Activated CD4-positive, alpha-beta T cell treated with anti-CD3 and anti-CD28 coated beads for 1 hour (primary cell): ENCODE measurements at places on chromosomes 16 and 17.

- DNase-seq, result no peak
Measured at GRCh38 chr16:2955438-2955778, 8.7 kb upstream of the KREMEN2 start.

- no peak for DNase-seq
Measured at GRCh38 chr17:20944014-20944865, 98.6 kb downstream of the USP22 start.

DNA sequence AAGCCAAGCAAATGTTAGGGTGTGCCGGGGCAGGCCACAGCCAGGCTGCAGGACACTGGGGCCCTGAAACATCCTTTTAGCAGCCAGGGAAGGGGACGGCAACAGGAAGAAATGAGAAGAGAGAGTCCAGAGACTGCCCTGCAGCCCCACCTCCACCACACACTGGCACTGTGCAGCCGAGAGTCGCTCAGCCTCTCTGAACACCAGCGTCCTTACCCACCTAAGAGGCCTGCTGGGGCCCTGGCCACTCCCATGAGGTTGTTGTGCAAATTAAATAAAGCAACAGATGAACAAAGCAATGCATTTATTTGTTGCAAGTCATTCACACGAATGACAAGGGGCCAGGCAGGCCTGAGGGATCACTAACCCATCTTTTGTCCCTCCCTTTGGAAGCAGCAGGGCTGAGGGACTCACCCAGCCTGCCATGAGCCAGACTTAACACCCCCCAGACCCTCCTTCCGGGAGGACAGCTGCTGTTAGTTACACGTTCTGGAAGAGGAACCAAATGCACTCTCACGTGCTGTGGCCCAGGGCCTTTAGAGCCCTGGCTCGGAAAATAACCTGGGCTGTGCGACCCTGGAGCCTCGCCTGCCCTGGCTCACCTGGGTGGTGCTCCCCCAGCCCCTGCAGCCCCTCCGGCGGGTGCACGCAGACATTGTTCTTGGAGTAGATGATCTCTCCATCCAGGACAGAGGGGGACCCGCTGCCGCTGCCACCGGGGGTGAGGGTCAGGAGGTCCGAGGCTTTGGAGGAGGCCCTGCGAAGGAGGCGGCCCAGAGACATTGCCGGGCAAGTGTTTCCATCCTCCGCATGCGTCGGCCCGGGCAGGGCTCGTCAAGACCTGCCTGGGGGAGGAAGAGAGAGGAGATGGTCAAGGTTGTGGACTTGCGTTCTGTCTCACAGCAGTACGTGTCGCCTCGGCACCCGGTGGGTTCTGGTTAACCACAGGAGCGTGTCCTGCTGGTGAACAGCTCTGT is 22.6 kb downstream of the TBC1D16 start:
- no peak for DNase-seq

GRCh38 chr16:71573387-71574094 is 3.4 kb downstream of the TAT start:
- DNase-seq, result no peak

DNA sequence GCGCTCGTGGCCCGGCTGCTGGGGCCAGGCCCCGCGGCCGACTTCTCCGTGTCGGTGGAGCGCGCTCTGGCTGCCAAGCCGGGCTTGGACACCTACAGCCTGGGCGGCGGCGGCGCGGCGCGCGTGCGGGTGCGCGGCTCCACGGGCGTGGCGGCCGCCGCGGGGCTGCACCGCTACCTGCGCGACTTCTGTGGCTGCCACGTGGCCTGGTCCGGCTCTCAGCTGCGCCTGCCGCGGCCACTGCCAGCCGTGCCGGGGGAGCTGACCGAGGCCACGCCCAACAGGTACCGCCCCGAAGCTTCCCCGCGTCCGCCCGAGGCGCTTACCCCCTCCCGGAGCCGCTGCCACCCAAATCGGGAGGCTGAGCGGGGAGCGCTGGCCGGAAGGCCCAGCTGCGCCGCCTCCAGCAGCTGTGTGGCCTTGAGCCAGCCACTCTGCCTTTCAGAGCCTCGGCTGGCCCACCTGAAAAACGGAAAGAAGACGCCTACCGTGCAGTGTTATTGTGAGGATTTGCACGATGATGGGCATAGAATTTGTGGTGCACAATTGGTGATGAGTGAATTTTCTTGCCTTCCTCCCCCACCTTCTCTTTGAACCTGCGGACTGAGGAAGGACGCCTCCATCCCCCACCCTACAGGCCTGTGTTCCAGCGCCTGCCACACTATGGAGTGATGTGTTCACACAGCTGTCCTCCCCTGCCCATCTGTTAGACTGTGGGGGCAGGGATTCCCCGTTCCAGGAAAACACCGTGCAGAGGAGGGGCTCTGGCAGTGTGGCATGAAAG is 523 bp downstream of the NAGLU start:
- DNase-seq, result peak; percentile 51

- DNase-seq, result no peak
Measured at GRCh38 chr16:85928401-85928820, 29.4 kb downstream of the IRF8 start.

DNA sequence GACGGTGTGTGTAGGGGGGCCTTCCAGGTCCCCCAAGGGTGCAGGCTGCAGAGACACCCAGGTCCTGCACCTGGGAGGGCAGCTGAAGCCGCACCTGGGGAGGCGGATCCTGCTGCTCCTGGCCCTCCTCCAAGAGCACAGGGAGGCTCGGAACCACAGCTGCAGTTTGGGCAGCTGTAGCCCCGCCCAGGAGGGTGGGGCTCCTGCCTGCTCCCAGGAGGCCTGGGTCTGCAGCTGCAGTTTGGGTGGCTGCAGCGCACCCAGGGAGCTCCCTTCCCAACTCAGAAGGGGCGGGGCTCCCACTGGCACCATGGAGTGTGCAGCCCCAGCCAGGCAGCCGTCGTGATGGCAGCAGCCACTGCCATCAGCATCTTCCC is 69.4 kb upstream of the NKD1 start:
- no peak for DNase-seq

DNA sequence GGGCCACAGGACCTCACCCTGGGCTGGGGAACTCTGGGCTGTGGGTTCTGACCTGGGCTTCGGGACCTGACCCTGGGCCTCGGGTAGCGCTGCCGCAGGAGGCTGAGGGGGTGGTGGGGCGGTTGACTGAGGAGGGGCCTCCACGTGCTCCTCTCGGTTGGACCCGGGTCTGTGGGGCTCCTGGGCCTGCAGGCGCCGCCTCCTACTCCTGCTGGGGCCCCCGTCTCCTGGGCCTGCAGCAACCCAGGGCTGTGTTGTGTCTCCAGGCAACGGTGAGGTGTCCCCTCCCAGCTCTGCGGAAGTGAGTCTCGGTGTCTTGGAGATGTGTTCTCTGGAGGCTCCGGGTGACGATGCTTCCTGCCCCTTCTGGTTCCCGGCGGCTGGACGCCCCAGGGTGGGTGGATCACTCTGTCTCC is 41.5 kb upstream of the GNG13 start:
- DNase-seq, result no peak

DNA sequence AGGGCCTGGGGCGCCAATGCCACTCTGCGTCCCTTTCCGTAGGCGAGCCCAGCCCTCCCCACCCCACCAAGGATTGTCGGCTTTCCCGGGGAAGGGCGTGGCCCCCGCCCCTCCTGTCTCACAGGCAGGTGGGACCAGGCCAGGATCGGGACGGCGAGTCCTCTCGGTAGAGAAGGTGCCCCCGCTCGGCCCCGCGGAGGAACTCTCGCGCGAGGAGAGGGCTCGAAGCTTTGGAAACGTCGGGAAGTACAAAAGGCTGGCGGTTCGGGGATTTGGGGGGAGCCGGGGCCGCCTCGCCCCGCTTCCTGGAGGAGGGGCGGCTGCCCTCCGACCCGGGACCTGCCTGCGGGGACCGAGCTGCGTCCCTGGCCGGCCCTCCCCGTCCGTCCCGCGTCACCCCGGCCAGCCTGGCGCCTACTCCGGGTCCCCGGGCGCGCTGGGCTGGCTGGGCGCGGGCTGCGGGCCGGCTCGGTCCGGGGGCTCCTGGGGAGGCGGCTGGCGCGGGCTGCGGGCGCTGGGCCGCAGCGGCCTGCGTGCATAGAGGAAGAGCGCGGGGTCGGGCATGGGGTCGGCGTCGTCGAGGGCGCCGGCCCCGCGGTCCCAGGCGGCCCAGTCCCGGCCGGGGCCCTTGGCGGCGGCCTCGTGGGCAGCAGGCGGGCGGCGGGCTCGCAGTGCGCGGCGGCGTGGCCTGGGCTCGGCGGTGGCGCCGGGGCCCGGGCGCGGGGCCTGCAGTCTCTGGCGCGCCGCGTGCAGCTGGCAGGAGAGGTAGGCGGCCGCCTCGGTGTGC is 12.6 kb upstream of the CLUH start:
- DNase-seq, result no peak

- no peak for DNase-seq
Measured at GRCh38 chr17:10417431-10417830, 4.3 kb downstream of the MYH8 start.

GRCh38 chr16:82629441-82630027 is 2.8 kb downstream of the CDH13 start:
- DNase-seq, result no peak

- no peak for DNase-seq
Measured at GRCh38 chr17:4940555-4941318, 669 bp downstream of the RNF167 start.

GRCh38 chr16:57911743-57912142 is 59.2 kb downstream of the CNGB1 start:
- DNase-seq, result no peak

DNA sequence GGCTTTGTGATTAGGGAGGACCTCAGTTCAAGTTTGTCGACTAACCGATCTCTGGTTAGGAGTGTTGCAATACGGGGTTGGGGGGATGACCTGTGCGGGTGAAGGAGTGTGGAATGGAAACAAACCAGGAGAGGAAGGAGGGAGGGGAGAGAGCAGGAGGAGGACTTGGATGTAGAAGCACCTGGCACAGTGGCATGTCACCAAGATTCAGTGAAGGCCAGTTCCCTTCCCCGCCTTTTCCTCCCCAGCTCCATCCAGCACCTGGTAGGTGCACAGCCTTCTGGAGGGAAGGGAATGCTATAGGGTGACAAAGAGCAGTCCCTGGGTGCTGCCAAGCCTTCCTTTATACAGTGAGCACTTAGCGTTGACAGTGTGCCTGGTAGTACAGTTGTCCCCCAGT is 107.4 kb upstream of the CRHR1 start:
- DNase-seq, result no peak

GRCh38 chr17:59520251-59520650 is 45.2 kb upstream of the DHX40 start:
- no peak for DNase-seq

DNA sequence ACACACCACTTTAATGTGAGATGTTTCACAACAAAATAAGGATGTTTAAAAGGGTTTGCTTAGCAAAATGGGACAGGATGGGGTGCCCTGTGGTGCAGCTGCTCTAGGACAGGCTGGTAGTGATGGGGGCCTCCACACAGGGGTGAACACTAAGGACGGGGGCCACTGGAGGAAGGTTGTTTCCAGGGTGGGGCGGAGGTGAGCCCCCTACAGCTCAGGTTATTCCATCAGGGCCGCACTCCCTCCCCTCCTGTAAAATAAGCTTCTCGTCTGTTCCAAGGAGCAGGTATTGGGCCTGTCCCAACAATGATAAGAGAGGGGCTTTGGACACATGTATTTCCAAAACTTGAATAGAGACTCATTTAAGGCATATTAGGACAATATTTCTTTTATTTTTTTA is 1.9 kb upstream of the HEXD start:
- no peak for DNase-seq

DNA sequence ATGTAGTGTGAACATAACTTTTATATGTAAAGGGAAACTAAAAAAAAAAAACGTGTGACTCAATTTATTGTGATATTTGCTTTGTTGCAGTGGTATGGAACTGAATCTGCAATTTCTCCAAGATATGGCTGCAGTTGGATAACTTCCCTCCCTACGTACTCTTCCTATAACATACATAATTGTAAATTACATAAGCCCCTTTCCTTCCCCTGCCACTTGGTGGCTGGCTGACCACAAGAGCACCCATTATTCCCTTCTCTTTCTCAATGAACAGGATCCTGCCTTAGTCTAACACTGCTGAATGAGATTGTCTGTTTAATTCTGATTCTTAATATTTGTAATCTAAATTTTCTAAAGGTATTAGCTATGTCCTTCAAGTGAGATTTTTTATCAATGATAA is 27.8 kb downstream of the CCL4 start:
- no peak for DNase-seq

GRCh38 chr17:69143151-69143550 is 1.5 kb upstream of the ABCA6 start:
- no peak for DNase-seq

DNA sequence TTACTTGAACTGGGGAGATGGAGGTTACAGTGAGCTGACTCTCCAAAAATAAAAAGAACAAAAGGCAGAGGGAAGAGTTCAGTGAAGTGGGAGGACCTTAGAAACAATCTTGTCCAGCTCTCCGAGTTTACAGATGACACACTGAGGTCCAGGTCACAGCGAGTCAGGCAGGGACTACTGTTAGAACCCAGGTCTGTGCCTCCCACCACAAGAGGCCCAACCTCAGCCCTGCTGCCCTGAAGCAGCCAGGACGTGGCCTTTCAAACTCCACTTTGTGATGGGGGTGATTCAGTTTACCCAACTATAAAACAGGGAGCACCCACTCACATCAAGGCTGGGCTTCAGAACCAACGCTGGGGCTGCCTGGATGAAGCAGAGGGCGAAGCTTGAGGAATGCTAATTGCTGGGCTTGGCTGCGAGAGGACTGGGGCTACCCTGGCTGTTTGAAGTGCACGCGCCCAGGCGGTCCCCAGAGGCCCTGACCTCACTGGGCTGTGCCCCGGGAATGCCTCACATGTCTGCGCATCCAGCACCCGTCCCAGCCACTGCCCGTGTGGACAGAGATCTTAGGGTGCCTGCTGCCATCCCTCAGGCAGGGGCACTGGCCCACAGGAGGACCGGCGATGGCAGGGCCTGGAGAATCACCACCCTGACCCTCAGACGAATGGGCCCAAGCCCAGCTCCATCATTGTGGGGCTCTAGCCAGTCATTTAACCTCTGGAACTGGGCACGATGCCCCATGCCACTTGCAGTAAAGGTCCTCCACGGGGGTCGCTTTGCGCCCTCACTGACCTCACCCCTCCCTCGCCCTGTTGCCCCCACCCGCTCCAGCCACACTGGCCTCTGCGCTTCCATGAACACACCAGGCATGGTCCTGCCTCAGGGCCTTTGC is 11.4 kb downstream of the SLC5A10 start:
- no peak for DNase-seq

DNA sequence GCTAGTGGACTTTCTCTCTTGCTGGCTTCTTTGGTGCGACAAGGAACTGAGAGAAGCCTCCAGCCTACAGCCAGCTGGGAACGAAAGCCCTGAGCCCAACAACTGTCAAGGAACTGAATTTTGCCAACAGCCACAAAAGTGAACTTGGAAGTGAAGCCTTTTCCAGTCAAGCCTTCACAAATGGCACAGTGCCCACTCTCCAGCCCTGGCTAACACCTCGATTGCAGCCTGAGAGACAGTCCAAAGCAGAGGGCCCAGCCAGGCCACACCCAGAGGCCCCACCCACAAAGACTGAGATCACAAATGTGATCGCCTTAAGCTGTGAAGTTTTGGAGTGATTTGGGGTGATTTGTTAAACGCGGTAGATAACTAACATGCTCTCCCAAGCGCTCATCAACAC is 244.6 kb upstream of the SDK2 start:
- DNase-seq, result no peak

DNA sequence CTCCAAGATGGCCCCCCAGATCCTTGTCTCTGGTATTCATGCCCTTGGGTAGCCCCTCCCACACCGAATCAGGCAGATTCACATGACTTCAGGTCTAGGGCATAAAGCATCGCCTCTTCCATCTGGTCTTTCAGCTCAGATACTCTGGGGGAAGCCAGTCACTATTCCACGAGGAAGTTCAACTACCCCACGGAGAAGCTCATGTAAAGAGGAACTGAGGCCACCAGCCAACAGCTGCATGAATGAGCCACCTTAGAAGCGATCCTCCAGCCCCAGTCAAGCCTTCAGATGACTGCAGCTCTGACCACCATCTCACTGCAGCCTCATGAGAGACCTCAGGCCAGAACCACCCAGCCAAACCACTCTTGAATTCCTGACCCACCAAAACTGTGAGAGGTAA is 54.1 kb downstream of the SOCS3 start:
- DNase-seq, result no peak
